Bronchus fibroblast of lung (primary cell): ENCODE measurements at places on chromosomes 5 and 9. TPM values are rescaled to one million over a fixed set of nuclear protein-coding genes. Genes with fewer than 3 reads are reported as not detected.

GABRA1 gene
- total RNA-seq: not detected in 2 replicates

C9orf85 gene
- total RNA-seq: 5.8 and 7.1 TPM in 2 replicates

WNK2 gene
- under 0.01 TPM in 1 of 2 replicates, not detected in the other for total RNA-seq

PAEP gene
- not detected in 2 replicates for total RNA-seq

PCAT7 gene
- total RNA-seq: not detected in 2 replicates

SOX30 gene
- 0.15 TPM in 1 of 2 replicates, not detected in the other for total RNA-seq
